ENCODE measurements at places on chromosomes 2 and 18. TPM values are rescaled to one million over a fixed set of nuclear protein-coding genes. Genes with fewer than 3 reads are reported as not detected.

- no peaks in the 10 kb centered on the region for H3K27me3 ChIP-seq
- no peak overlapping the region for H3K4me3 ChIP-seq
- no peaks in the 10 kb centered on the region for H3K4me1 ChIP-seq
Observed at GRCh38 chr2:120992791-120993555, 257.3 kb downstream of the GLI2 start.

GRCh38 chr2:6186332-6187151 lies 494.4 kb downstream of the SOX11 start:
- H3K4me3 ChIP-seq = no peak overlapping the region
- DNase-seq = no peak
- H3K36me3 ChIP-seq = no peaks in the 10 kb centered on the region
- H3K4me1 ChIP-seq = no peaks in the 10 kb centered on the region
- peaks cover 8% of the 10 kb centered on the region for H3K27me3 ChIP-seq

DNA sequence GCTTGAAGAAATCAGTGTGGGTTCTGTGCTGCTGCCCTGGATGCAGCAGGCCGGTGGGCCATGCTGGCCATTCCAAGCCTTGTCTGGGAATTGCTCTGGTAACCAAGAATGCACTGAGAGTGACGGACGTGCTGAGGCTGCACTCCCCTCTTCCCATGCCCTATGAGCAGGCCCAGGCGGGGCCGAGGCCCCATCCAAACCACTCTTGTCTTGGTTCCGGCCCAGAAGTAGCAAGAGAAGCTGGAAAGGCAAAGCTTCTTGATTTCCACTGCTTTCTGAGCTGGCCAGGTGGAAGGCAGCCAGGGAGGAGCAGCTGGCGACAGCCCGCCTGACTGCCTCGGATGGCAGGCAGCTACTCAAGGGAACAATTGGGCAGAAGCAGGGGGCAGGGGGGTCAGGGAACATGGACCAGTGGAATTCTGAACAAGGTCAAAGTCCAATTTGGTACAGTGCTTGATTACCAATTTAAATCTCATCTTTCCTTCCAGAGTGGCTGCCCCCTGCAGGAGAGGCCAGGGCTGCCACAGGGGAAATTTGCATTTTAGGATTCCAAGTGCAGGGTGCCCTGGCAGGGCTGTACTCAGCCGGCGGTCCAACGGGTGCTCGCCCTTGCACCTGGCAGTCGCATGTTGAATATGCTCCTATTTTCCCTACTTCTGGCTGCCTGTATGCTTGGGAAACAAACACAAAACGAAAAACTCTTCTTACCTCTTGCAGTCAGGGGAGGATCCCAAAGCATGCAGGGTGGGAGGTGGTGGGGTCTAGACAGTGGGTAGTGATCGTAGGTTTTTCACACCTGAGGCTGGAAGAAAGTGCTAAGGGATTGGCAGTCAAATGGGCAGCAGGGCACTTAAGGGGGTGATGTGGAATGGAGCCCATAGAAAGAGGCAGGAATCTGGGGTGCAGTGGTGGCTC lies 67.3 kb downstream of the LIPG start:
- no peaks in the 10 kb centered on the region for H3K4me1 ChIP-seq
- no peaks in the 10 kb centered on the region for H3K27me3 ChIP-seq
- no peak overlapping the region for H3K4me3 ChIP-seq

DNA sequence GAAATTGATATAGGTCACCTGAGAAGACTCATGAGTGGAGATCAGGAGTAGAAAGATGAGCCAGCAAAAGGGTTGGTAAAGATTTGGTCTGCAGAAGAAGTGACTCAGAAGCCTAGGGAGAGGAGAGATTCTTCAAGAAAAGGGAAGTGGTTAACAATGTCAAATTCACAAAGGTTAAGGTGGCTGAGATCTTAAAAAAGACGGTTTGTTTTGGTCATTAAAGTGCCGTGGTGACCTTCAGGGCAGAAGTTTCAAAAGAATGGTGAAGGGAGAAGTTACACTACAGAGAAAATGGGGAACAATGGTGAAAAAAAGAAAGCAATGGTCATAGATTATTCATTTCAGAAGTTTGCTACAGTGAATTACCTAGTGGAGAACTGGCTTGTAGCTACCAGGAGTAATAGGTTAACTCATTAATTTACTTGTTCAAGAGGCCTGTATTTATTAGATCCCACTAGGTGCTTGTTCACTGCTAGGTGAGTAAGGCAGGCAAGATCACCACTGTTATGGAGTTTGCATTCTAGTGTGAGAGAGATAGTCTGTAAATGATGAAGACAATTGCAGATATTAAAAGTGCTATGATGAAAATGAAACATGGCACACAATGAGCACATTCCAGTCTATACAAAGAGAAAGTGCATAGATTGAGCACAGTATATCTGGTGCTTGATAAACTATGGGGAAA lies 43.0 kb downstream of the FBXO48 start:
- H3K27ac ChIP-seq = no peak overlapping the region
- no peak overlapping the region for H3K4me3 ChIP-seq
- H3K4me1 ChIP-seq = peaks cover 5% of the 10 kb centered on the region
- H3K27me3 ChIP-seq = no peaks in the 10 kb centered on the region
- no peaks in the 10 kb centered on the region for H3K36me3 ChIP-seq

GRCh38 chr18:12086249-12086648 lies 7.4 kb upstream of the ANKRD62 start:
- DNase-seq = no peak
- H3K27me3 ChIP-seq = no peaks in the 10 kb centered on the region
- no peaks in the 10 kb centered on the region for H3K4me1 ChIP-seq
- H3K27ac ChIP-seq = no peak overlapping the region

DNA sequence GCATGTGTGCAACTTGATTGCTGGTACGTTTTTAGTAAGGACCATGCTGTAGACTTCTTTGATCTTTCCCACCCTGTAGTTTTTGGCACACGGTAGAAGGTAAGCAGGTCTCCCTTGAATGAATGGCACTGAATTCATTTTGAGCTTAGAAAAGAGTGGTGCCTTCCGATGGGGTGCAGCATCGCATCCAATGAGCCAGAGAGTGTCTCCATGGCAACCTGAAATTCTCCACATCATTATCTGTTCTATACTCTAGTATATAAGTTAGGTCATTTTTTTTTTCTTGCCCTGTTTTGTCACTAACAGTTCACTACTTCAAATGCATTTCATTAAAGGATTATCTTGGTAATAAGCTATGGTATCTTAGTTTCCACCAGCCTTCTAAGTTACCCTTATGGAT lies 81.2 kb upstream of the REV1 start:
- no peak for DNase-seq
- H3K27me3 ChIP-seq = no peaks in the 10 kb centered on the region
- H3K4me1 ChIP-seq = no peaks in the 10 kb centered on the region
- no peaks in the 10 kb centered on the region for H3K36me3 ChIP-seq
- no peak overlapping the region for H3K4me3 ChIP-seq

GRCh38 chr2:143603035-143603655 lies 473.9 kb downstream of the ARHGAP15 start:
- H3K27ac ChIP-seq = no peak overlapping the region
- DNase-seq = no peak
- H3K36me3 ChIP-seq = peaks cover 21% of the 10 kb centered on the region

Gene UGT1A5
- not detected for total RNA-seq

- no peak overlapping the region for H3K27ac ChIP-seq
- no peak overlapping the region for H3K4me3 ChIP-seq
- DNase-seq = no peak
- no peaks in the 10 kb centered on the region for H3K4me1 ChIP-seq
Observed at GRCh38 chr2:71460595-71461303, 7.4 kb downstream of the DYSF start.

DNA sequence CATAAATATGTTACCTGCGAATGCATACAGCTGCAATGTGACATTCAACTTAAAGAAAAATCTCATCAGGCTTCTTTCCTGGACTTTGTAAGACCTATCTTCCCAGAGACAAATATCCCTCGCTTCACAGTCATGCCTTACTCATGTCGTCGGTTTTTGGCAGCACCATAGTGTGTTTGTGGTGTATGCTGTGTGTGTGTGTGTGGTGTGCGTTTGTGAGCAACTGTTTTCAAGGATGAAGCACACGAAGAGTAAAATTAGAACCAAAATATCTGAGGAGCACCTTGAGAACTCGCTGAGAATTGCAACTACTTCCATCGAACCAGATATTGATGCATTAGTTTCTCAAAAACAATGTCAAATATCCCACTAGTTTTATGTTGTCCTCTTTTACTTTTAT lies 56.9 kb downstream of the ASB1 start:
- peaks cover 2% of the 10 kb centered on the region for H3K36me3 ChIP-seq
- H3K27ac ChIP-seq = no peak overlapping the region
- H3K27me3 ChIP-seq = no peaks in the 10 kb centered on the region

DNA sequence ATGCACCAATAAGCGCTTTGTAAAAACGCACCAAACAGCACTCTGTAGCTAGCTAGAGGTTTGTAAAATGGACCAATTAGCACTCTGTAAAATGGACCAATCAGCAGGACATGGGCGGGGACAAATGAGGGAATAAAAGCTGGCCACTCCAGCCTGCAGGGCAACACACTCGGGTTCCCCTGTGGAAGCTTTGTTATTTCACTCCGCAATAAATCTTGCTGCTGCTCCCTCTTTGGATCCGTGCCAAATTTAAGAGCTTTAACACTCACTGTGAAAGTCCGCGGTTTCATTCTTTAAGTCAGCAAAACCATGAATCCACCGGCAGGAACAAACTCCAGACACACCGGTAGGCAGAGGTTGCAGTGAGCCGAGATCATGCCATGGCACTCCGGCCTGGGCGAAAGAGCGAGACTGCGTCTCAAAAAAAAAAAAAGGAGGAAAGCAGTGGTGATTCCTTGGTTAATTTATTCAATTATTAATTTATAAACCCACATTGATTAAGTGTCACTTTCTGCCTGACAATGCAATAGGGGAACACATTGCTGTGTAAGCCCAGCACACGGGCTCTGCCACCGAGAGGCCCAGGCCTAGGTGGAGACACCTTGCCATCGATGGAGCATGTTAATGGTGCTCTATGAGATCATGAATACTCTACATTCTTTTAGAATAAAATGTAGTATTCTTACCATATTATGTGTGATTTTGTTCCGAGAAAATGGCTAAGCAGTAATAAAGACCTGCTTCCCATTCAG lies 687.6 kb upstream of the HS6ST1 start:
- no peaks in the 10 kb centered on the region for H3K4me1 ChIP-seq
- no peak for DNase-seq
- H3K36me3 ChIP-seq = no peaks in the 10 kb centered on the region
- no peak overlapping the region for H3K4me3 ChIP-seq
- H3K27me3 ChIP-seq = peaks cover 6% of the 10 kb centered on the region

- no peak overlapping the region for H3K27ac ChIP-seq
- H3K36me3 ChIP-seq = no peaks in the 10 kb centered on the region
- H3K4me3 ChIP-seq = no peak overlapping the region
Observed at GRCh38 chr18:42305869-42306593, 351.0 kb downstream of the PIK3C3 start.

GRCh38 chr2:192593561-192593960 lies 398.8 kb upstream of the TMEFF2 start:
- H3K27ac ChIP-seq = no peak overlapping the region
- H3K27me3 ChIP-seq = no peaks in the 10 kb centered on the region
- no peak for DNase-seq
- no peaks in the 10 kb centered on the region for H3K36me3 ChIP-seq
- H3K4me3 ChIP-seq = no peak overlapping the region

Gene PLEKHB2
- total RNA-seq = 42.4 TPM

All from activated naive CD8-positive, alpha-beta T cell treated with anti-CD3 and anti-CD28 coated beads for 36 hours (primary cell).